ENCODE measurements at places on chromosomes 3 and 15. TPM values are rescaled to one million over a fixed set of nuclear protein-coding genes. Genes with fewer than 3 reads are reported as not detected.

- H3K27ac ChIP-seq: no peak overlapping the region
- DNase-seq: no peak
- H3K36me3 ChIP-seq: peaks cover under 1% of the 10 kb centered on the region
- peaks cover 14% of the 10 kb centered on the region for H3K4me1 ChIP-seq
- no peaks in the 10 kb centered on the region for H3K27me3 ChIP-seq
These were observed 1.0 kb downstream of the LRRC28 start for GRCh38 chr15:99252326-99252725.

The UPK1B gene
- 8.3 TPM for total RNA-seq

GRCh38 chr15:41932511-41933289, 38.8 kb upstream of the SPTBN5 start:
- H3K36me3 ChIP-seq: peaks cover 7% of the 10 kb centered on the region
- H3K27ac ChIP-seq: peak overlapping the region; percentile 45
- H3K4me3 ChIP-seq: no peak overlapping the region
- no peaks in the 10 kb centered on the region for H3K27me3 ChIP-seq

GRCh38 chr3:150449169-150449721, 41.1 kb downstream of the TSC22D2 start:
- DNase-seq: no peak
- H3K27ac ChIP-seq: peak overlapping the region; percentile 68
- no peak overlapping the region for H3K4me3 ChIP-seq
- peaks cover 3% of the 10 kb centered on the region for H3K36me3 ChIP-seq

- no peaks in the 10 kb centered on the region for H3K4me1 ChIP-seq
- no peak overlapping the region for H3K4me3 ChIP-seq
- H3K27ac ChIP-seq: no peak overlapping the region
- DNase-seq: no peak
- no peaks in the 10 kb centered on the region for H3K36me3 ChIP-seq
These were observed 41.7 kb downstream of the GPR176 start for GRCh38 chr15:39878406-39878785.

DNA sequence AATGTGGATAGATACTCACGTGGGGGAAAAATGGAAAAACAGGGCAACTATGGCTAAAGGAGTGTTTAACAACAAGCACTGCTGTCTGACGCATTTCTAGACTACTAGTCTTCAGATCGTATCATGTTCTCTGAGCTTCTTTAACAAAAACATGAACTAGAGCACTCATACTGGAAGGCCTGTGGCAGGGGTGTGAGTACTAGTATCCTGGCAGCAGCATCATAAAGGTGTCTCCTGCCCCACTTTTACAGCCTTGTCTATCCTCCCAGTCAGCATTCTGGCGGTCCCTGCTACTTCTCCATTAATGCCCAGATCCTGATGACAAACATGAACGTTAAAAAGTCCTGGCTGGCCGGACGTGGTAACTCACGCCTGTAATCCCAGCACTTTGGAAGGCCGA, 4.0 kb downstream of the FMN1 start:
- DNase-seq: no peak
- no peak overlapping the region for H3K27ac ChIP-seq
- no peaks in the 10 kb centered on the region for H3K36me3 ChIP-seq
- peaks cover 23% of the 10 kb centered on the region for H3K27me3 ChIP-seq
- peaks cover 11% of the 10 kb centered on the region for H3K4me1 ChIP-seq

GRCh38 chr3:114234745-114235144, 2.6 kb downstream of the ZNF80 start:
- H3K36me3 ChIP-seq: no peaks in the 10 kb centered on the region
- no peak for DNase-seq
- H3K4me3 ChIP-seq: no peak overlapping the region
- H3K27me3 ChIP-seq: no peaks in the 10 kb centered on the region
- no peak overlapping the region for H3K27ac ChIP-seq
- peaks cover 4% of the 10 kb centered on the region for H3K4me1 ChIP-seq

DNA sequence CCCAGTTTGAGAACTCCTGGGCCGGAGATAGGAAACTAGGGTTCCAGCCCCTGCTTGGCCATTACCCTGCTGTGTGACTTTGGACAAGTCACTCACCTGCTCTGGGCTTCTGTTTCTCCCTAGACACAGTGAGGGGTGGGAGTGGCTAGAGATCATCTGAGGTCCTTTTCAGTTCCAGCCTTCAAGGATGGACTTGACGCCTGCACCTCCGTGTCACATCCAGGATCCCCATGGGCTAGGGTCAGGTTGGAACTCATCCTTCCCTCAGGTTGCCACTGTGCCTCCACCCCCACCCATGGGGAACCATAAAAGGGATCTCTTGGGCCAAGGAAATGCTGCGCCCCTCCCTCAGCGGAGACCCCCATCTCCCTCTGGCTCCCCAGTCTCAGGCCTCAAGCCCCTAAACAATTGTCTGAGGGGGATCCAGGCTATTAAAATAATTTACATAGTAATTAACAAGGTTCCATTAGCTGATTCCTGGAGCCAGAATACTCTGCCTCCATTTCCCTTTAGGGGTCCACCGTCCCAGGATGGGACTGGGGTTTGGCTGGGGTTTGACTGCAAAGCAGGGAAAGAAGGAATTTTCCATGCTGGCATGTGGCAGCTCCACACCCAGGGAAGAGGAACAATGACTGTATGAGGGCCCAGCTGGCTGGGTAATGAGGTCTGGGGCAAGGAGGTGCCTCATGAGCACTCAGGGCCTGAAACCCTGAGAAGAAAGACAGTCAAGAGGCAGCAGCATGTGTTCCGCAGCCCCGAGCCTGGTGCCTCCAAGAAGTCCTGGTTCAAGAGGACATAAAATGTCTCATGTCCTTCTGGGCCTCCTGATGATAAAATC, 177.7 kb downstream of the SMAD6 start:
- H3K27ac ChIP-seq: no peak overlapping the region
- no peaks in the 10 kb centered on the region for H3K36me3 ChIP-seq
- peaks cover 16% of the 10 kb centered on the region for H3K4me1 ChIP-seq
- H3K27me3 ChIP-seq: peaks cover 14% of the 10 kb centered on the region
- no peak overlapping the region for H3K4me3 ChIP-seq

GRCh38 chr15:74542166-74543042, 1.4 kb downstream of the ARID3B start:
- H3K27me3 ChIP-seq: no peaks in the 10 kb centered on the region
- peak overlapping the region; percentile 96 for H3K27ac ChIP-seq
- DNase-seq: no peak
- H3K4me1 ChIP-seq: peaks cover 29% of the 10 kb centered on the region
- H3K4me3 ChIP-seq: peak overlapping the region; percentile 96

The UBA3 gene
- total RNA-seq: 86.9 TPM

The C2CD4A gene
- total RNA-seq: 0.17 TPM

The CX3CR1 gene
- not detected for total RNA-seq

DNA sequence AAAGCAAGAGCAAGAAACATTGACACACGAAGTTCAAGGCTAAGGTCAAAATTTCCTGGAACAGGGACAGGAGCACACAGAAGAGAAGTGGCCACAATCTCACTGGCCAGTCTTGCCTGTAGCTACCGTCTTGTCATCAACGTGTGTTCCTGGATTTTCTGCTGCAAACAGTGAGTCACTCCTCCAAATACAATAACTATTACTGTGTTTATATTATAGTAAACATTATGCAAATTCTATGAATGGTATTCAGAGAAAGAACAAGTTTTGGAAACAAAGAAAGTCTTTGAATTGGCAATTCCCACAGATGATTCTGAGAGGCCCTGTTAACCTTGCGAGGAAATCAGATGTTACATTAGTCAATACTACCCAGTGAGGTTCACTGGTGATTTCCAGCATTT, 220.5 kb downstream of the FAM43A start:
- H3K27me3 ChIP-seq: peaks cover 8% of the 10 kb centered on the region
- no peak for DNase-seq
- no peaks in the 10 kb centered on the region for H3K4me1 ChIP-seq

GRCh38 chr3:50227390-50228183, 8.4 kb upstream of the GNAI2 start:
- peak overlapping the region; percentile 78 for H3K4me3 ChIP-seq
- no peaks in the 10 kb centered on the region for H3K36me3 ChIP-seq
- peak overlapping the region; percentile 93 for H3K27ac ChIP-seq
- peaks cover 31% of the 10 kb centered on the region for H3K27me3 ChIP-seq

Measured in progenitor cell of endocrine pancreas (in vitro differentiated cells).